Liver (tissue), 10 donors: ENCODE measurements at places on chromosomes 6 and 20. TPM values are rescaled to one million over a fixed set of nuclear protein-coding genes. Genes with fewer than 3 reads are reported as not detected.

- DNase-seq = no peak
Measured at GRCh38 chr6:169700296-169700695, 1.5 kb downstream of the WDR27 start.

DNA sequence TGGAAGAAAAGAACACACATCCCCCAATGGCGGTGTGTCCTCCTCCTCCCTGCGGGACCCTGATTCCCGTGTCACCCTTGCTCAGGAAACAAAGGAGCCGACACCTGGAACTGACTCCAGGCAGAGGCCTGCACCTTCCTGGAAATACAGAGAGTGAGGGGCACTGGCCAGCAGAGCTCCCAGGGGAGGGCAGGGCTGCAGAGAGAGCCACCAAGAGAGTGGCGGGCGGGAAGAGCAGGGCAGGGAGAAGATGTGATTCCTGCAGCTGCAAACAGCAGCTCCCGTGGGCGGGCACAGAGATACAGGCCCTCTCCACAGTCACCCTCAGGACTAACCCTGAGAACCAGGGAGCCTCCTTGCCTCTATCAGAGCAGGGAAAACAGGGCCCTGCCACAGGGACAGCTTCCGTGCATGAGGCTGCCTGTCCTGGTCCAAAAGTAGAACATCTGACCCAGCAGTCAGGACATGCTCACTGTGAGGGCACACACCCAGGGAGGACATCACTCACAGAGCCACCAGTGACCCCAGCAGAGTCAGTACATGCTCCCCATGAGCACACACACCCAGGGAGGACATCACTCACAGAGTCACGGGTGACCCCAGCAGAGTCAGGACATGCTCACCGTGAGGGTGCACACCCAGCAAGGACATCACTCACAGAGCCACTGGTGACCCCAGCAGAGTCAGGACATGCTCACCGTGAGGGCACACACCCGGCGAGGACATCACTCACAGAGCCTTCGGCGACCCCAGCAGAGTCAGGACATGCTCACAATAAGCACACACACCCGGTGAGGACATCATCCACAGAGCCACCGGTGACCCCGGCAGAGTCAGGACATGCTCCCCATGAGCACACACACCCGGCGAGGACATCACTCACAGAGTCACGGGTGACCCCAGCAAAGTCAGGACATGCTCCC lies 193.1 kb downstream of the DLL1 start:
- DNase-seq = peak; percentile 27

DNA sequence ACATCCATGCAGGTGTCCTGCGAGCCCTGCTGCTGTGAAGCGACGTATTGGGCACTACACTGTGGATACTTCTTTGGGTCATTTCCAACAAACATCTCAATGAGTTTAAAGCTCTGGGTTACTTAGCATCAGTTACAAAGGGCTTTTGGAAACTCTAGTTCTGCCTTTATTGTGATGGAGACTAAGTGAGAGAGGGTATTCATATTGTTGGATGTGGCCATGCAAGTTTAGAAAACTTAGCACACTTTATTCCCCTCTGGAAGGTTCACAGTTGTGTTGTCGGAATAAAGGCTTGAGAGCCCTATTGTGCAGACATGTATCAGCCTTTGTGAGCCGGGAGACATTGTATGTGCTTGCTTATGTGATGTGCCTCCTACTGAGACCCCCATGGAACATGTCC lies 22.1 kb downstream of the DUSP22 start:
- no peak for DNase-seq

DNA sequence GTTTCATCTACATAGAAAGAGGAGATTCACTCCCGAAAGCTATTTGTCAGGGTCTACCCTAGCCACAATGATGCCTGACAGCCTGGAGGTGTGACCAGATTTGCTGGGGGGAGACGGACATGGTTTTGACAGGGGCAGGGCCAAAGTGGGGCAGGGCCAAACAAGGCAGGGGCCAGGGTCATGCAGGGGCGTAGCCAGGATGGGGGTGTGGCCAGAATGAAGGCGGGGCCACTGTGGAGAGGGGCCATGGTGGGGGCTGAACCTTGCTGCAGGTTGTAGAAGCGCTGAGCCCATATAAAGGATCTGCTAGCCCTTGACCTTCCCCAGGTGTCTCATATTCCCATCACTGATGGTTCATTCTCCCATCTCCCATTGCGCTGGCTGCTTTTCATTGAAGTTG lies 184.1 kb upstream of the SULF2 start:
- DNase-seq = no peak

Gene MLN
- total RNA-seq = not detected

GRCh38 chr6:56814308-56814707 lies 140.6 kb upstream of the BEND6 start:
- no peak for DNase-seq

Gene NRM
- 0.59 TPM for total RNA-seq

Gene COL10A1
- not detected for total RNA-seq

GRCh38 chr20:13852306-13852705 lies 67.5 kb downstream of the NDUFAF5 start:
- no peak for DNase-seq

DNA sequence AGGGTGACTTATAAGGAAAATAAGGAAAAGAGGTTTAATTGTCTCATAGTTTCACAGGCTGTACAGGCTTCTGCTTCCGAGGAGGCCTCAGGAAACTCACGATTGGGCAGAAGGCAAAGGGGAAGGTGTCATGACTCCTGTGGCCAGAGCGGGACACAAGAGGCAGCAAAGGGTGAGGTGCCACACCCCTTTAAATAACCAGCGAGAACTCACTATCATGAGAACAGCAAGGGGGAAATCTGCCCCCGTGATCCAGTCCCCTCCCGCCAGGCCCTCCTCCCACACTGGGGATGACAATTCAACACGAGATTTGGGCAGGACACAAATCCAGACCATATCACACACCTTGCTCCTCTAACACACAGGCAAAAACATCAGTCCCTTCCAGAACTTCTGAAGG lies 254.0 kb downstream of the DLL1 start:
- no peak for DNase-seq

Gene TAF4
- 7.3 TPM for total RNA-seq

DNA sequence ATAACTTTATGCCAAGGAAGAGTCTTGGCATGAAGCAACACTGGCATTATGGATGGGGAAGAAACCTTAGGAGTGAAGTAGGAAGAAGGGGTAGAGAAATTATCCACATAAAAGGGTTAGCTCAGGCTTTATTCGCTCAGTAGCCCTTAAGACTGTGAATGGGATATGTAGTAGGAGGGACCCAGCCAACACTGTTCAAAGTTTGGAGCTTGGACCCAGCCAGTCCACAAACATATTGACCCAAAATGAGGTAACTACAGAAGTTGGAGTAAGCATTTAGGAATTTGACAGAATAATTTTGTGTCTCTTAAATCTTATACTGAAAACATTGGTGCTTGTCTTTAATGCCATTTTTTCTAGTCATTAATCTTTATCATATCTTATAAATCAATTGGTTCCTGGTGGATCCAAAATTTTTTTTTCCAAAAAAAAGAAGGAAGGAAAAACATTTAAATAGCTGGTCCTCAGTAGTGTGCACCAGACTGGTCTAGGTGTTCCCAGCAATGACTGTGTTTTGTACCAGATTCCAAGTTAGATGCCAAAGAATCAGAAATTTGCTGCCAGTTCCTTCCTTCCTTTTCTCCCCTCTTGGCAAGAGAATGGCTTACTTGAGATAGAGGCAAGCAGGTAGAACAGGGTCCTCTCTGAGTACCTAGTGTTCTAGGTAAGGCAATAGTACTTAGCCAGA lies 451.8 kb upstream of the SOX4 start:
- no peak for DNase-seq

DNA sequence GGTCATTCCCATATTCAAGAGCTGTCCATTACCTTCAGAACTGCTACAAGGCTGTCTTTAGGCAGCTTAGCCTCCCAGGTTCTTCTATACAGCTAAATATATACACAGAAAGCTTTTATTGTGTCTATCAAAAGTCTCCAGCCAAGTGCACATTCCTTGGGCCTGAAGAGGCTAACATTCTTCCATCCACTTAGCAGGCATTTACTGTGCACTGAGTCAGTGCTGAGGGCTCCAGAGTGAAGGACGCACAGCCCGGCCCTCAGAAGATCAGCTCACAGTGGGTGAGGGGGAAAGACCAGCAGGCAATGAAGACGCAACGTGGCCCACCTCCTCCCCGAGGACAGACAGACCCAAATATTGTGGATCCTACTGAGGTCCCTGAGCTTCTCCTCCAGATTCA lies 569.9 kb downstream of the CDH26 start:
- DNase-seq = no peak

Gene ZSCAN26
- total RNA-seq = 7.9 TPM

DNA sequence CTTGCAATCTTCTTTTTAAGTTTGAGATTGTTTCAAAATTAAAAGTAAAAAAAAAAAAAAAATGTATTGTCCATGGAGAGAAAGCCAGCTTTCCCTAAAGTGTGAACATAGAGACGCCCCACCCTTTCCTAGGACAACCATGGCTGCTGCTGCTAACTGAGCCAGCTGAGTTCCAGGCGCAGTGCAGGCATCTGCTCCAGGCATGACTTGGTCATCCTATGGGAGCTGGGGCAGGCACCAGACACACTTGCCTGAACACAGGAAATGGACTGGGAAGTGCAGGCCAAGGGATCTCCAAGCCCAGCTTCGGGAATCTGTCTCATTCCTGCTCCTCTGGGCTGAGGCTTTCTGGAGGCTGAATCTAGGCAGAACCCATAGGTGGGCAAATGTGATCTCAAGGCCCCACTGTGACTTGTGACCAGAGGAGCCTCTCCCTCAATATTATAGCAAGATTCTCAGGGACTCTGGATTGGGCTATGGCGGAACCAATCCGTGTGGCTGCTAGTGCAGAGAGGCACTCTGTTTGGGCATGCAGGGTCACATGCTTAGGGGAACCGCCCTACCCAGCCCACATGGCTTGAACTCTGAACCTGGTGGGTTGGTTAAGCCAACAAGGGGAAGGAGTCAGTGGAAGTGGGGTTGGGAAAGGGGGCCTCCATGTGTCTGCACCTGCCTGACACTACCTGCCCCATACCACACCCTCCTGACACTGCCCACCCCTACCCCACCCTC lies 138.2 kb upstream of the CST7 start:
- DNase-seq = no peak

Gene CFAP61
- not detected for total RNA-seq

- DNase-seq = peak; percentile 2
Measured at GRCh38 chr20:19253316-19253715, 40.9 kb downstream of the SLC24A3 start.

DNA sequence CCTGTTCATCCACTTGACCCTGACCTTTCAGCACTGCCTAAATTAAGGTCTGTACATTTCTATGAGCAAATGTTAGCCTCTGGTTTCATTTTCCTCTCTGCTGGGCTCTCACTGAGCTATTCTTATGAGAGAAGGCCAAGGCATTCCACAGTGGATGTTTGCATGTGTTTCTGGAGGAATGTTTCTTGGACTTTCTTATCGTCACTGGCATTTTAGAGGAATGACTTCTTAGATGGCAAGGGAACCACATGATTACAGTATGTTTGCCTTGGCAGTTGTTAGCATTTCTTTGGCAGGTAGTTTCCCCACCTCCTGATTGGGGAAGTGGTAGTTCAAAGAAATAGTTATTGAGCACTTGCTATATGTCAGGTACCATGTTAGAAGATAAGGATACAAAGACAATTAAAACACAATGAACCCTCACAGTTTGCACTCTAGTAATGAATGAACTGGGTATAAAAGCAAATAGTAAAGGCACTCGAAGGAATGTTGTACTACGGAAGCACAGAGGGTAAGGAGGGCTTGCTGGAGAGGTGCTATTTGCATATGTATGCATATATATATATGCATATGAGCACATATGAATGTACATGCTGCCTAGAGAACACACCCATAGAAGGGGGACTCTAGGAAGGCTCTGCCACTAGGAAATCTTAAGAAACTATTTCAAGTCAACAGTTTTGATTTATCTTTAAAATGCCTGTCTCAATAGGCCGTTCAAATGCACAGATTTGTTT lies 307.4 kb downstream of the EYA4 start:
- no peak for DNase-seq

Gene SLC12A5
- not detected for total RNA-seq

GRCh38 chr6:56709650-56710049 lies 67.0 kb upstream of the DST start:
- DNase-seq = no peak

DNA sequence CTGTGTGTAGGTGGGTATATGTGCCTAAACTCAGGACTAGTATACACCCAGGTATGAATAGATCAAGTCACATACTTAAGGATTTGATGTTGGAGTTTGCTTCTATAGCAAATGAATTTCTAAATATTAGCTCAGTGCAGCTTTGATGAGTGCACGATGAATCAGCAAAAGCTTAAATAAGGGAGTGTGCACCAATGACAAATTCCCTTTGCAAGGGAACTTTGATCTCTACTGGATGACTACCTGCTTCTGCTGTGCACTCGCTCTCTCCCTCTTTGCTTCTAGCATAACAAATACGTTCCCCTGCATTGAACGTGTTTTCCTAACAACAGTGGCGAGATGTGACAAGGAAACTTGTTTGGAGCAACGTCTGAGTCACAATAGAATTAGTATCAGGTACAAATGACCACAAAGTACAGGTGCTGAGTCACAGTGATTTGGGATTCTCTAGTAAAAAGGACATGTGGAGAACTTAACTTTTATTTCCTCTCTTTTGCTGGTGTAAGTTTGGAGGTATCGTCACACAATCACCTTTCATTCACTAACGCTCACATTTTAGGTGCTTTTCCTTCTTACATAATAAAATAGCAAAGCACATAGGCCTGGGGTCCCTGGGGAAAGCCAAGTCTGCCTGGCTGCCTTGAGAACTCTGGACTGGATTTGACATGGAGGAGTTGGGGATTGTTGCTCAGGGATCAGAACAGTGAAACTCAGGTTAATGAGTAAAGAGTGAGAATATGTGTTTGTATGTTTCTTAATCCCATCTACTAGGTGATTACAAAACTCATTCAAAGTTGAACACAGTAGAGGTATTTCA lies 49.7 kb downstream of the KLHL31 start:
- no peak for DNase-seq

Gene CMTR1
- 25.4 TPM for total RNA-seq

Gene RIPPLY2
- not detected for total RNA-seq

DNA sequence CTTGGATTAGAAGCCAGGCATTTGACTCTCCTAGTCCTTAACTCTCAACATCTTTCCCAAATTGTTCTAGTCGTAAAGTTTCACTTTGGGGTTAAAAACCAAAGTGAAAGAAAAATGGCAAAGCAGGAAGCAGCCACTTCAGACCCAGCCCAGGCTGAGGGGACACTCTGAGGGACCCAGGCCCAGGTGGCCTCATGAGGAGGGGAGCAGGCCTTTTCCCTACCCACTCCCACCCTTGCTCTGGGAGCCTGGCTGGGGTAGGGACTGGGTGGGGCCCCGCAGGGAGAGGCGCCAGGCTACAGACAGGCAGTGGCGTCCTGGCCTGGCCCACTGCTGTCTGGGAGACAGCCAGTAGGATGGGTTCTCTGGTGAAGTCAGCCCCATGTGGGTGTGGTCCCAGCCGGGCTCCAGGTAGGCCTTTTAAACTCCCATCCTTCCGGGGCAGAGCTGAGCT lies 68.7 kb upstream of the MYL9 start:
- DNase-seq = no peak

GRCh38 chr6:88302769-88303225 lies 136.7 kb upstream of the CNR1 start:
- no peak for DNase-seq

GRCh38 chr20:33859157-33859695 lies 48.1 kb downstream of the CHMP4B start:
- no peak for DNase-seq

Gene ZNF334
- total RNA-seq = 3.3 TPM
